GM04504 (cell line): ENCODE measurements at places on chromosomes 7 and 10.

DNA sequence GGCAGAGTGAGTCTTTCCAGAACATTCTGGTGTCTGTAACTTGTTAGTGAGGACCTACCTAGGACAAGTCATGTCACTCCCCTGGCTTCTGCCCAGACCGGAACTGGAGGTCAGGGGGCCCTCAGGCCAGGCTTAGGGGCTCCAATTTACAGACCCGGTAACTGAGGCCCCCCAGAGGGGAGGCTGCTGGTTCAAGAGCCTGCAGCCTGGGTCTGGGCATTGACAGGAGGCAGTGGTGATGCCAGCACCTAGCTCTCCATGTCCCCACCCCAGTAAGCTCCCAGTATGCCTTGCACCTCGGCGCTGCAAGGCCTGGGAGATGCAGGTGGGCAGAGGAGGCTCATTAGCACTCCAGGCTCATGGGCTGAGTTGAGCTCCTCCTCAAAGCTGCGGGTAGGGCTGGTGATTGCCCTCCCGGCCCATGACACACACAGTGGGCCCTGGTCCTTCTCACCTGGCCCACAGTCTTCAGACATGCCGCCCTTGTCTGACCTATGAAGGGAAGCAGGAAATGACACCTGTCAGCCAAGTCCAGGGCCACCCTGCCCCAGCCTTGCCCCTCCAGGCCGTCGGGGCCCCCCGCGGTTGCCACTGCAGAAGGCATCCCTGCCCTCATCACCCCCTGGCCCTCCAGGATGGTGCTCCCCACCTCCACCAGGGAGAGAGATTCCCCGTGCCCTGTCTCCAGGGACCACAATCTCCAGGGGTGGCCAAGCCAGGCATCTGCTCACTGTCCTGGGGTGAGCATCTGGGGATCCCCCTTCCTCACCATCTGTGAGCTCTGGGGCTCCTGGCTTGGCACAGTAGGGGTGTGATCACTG, 88.3 kb upstream of the TMEM248 start:
- no peak for DNase-seq

GRCh38 chr7:105800442-105800841, 76.0 kb downstream of the ATXN7L1 start:
- no peak for DNase-seq

DNA sequence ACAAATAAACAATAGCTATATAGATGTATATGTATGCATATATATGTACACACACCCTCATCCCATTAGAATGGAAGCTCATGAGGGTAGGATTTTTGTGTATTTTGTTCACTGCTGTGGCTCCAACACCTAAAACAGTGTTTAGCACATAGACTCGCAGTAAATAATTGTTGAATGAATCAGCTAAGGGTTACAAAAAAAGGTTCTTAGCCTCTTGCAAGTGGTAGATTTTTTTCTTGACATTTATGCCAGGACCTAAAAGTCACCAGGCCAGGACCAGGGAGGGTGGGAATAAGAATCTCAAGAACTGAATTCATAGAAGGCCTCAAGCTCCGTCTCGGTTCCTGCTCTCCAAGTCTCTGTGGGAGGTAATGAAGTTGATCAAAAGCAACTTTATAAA, 82.5 kb upstream of the CAPZA2 start:
- no peak for DNase-seq

- peak; percentile 12 for DNase-seq
These were observed 63.3 kb downstream of the MRC1 start for GRCh38 chr10:17872191-17873091.

- no peak for DNase-seq
These were observed 46.4 kb downstream of the CASD1 start for GRCh38 chr7:94556028-94556427.

- DNase-seq, result no peak
These were observed 4.6 kb downstream of the STRA8 start for GRCh38 chr7:135238112-135238744.
